Body of pancreas (tissue), 4 donors: ENCODE measurements at places on chromosomes 5 and 9.

DNA sequence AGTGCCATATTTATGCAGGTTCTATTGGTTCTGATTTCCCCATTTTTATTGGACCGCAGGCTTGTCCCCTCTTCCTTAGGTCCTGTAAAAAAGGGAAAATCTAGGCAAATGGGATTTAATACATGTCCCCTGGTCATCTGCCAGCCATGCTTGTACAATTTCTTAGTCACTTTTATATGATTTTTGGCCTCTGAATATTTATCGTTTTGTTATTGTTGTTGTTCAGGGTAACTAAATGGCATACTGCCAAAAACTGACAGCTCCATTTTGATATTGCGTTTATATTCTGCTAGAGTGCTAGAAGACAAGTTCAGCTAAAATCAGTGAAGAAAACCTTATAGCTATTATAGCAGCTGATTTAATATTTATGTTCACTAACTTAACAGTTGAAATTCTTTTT, 770.2 kb upstream of the FAM174A start:
- no peak for DNase-seq

DNA sequence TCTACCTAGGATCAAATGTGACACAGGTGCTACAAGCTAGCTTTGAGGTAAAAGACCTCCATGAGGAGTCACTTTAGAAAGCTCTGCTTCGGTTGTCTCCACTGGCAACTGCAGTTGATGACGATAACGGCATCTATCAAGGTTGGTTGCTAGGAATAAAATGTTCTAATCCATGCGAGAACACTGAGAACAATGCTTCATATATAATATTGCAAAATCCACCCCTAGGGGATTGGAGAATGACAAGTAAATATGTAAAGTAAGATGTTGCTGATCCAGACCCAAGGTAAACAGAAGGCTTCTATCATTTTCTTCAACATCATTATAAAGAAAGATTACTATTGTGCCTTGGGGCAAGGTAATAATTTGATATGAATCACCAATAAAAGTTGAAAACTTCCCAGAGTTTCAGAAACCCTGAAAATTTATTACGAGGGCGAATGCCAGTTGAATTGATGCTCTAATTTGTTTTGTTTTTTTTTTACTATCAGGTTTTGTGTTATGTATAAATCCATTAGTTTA, 1003.4 kb downstream of the CDH18 start:
- DNase-seq = no peak

DNA sequence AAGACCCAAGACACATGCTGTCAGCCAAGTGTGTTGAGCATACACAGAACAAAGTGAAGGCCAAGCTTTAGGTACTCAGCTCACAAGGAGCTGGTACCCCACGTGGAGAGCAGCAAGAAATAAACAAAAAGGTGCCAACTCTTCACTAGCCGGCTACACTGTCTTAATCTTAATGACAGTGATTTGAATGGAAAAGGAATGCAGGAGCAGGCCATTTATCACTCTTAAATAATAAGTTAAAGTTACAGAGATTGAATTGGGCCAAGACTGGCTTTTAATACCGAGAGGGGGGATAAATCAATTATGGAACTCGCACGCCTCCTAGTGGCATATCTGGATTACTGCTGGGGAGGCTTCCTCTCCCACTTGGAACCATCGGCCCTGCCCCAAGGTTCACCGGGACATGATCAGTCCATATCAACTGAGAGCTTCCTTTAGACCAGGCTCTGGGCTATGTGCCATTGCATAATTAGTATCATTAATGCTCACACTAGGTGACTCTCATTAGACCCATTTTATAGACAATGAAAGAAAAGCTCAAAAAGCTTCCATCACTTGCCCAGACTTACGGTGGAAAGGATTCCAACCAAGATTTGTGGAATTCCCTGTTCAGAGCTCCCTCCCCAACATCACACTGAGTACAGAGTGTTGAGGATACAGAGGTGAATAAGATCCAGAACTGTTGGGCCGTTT, 94.0 kb downstream of the ACTL7B start:
- peak; percentile 60 for DNase-seq

DNA sequence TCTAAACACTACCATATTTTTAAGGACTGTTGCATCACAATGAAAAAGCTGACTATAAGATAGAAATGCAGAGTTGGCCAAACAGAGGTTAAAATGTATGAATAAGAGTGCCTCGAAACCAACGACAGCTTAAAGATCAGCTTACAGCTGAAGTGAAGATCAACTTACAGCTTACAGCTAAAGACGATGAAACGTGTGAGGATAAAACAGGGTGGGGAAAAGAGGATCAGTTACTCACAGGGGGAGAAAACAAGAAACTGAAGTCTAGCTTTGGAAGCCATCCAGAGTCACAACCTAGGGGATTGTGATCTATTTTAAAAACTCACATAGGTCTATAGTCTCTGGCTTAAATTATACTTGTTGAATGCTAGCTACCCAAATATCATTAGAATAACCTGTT, 220.0 kb downstream of the SNCAIP start:
- no peak for DNase-seq

- DNase-seq = no peak
These were observed 8.7 kb downstream of the NACC2 start for GRCh38 chr9:136086213-136086881.
